ENCODE measurements at places on chromosomes 2 and 18.
A peak's percentile ranks its signal among the peaks of the same experiment; 100 is the strongest.

- DNase-seq, result no peak
Measured at GRCh38 chr2:188291142-188291616, 495 bp upstream of the GULP1 start.

GRCh38 chr2:208315081-208315788, 49.2 kb downstream of the PIKFYVE start:
- no peak for DNase-seq

GRCh38 chr18:36706134-36706881, 122.5 kb downstream of the TPGS2 start:
- no peak for DNase-seq

GRCh38 chr2:182605166-182605565, 110.9 kb upstream of the DNAJC10 start:
- DNase-seq, result no peak

GRCh38 chr2:46520130-46520711, 40.9 kb downstream of the TMEM247 start:
- DNase-seq, result no peak

GRCh38 chr2:96489261-96489660, 15.9 kb downstream of the NEURL3 start:
- no peak for DNase-seq

- DNase-seq, result no peak
Measured at GRCh38 chr2:209305746-209306196, 118.1 kb upstream of the MAP2 start.

GRCh38 chr2:149422337-149422990, 92.1 kb downstream of the LYPD6 start:
- DNase-seq, result no peak

DNA sequence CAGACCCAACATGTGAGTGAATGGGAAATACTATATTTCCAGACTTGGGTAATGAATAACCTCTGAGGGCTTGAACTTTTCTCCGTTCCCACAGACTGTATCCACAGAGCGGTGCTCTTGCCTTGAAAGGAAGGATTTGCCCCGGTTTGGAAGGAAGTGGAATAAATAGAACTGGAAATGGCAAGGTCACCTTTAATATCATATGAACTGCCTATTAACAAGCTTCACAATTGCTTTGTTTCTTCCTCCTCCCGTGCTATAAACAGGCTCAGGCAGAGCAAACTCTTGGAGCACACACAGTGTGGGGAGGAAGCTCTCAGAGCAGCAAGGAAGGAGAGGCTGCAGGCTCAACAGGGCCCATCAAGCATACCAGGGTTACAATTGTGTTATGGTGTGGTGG, 28.5 kb upstream of the DARS1 start:
- no peak for DNase-seq

- DNase-seq, result no peak
Measured at GRCh38 chr18:62321201-62321600, 3.9 kb upstream of the TNFRSF11A start.

DNA sequence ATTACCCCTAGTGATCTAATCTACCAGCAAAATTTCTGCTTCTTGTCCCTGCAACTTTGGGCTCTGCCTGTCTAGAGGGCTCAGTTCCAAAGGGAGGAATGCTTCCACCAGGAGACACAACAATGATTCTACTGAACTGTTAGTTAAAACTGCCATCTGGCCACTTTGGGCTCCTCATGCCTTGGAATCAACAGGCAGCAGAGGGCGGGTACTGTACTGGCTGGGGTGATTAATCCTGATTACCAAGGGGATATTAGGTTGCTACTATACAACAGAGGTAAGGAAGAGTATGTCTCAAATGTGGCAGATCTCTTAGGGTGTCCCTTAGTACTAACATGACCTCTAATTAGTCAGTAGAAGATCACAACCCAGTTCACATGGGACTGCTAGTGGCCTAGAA, 21.4 kb downstream of the HADHA start:
- DNase-seq, result no peak

DNA sequence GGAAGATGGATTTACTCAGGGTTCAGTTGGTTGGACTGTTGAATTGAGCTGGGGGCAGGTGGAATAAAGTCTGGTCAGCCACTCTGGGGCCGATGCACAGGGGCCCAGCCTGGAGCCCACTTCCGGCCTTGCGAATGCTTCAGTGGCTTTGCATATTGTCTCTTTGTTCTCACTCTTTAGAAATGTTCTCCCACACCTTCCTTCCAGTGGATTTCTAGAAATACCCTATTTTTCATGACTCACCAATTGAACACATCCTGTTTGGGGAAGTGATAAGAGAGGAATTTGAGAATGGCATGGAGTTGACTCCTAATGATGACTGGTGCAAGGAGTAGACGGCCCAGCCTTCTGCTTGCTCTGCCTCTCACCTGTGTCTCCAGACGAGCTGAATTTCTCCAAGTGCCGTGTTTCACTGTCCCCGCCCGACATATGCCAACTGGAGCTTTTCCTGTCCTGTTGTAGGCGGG, 28.1 kb downstream of the ASAP2 start:
- DNase-seq, result no peak

DNA sequence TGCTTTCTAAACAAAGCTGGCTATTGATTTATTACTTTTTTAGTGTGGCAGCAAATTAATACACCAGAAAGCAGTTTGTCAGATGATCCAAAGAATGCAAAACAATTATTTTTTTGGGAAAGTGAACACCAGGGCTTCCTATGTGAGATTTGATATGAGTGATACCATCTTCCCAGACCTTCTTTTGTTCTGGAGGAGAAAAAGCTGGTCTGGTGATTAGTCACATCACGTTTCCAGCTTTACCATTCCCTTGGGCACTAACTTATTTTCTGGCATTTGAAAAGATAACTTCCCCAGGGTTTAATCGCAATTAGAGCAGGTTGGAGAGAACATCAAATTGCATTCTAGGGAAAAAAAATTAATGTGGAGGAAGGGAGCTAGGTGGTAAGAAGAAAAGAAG, 182.9 kb upstream of the TANK start:
- no peak for DNase-seq

DNA sequence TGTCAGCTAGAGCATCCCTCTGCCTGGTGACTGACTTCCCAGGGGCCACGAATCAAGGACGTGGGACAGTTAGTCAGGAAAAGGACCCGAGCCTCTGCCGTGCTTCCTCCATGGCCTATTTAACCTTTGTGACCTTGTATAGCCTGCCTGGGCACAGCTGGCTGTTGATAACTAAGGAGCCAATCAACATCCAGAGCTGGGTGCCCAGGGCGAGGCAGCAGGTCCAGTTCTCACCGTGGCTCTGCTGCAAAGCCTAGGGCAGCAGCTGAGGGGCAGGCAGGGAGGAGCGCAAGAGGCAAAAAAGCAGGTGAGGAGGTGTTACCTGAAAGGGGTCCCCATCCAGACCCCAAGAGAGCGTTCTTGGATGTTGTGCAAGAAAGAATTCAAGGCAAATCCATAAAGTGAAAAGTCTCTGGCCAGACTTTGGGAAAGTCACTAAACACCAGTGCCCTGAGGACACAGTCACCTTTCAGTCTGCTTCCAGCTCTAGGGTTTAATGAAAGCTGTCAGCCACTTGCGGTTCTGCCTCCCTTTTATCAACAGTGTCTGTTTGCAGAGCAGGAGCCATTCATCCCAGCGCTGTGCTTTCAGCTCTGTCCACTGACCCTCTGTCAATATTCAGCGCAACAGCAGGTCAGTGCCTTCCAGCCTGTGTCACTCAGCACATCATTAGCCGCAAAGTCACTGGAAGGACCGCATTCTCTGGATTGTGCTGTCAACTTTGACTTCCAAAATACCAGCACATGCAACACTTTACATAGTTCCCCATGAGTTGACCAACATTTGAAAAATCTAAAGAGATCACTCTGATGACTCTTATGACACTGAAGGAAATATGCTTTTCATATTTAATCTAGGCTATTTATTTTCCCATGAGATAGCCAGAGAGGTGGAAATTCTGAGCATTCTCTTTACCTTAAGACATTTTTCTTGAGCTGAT, 38.6 kb upstream of the ASAP2 start:
- no peak for DNase-seq

GRCh38 chr2:212005085-212005671, 533.4 kb downstream of the ERBB4 start:
- no peak for DNase-seq

DNA sequence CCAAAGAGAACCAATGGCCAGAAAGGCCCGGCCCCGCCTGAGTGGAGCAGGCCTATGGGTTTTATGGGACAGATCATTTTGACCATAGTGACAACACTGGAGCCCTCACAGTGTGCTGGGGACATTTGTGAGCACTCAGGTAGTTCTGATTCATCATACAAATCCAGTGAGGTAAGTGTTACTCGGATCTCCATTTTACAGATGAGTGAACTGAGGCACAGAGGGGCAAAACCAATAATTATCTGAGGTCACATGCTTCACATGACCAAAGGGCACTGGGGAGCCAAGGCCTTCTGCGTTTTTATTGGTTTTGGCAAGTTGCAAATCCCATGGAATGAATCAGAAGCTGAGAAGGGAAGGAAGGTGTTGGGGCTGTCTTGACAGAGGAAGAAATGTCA, 111.5 kb upstream of the MGAT5 start:
- no peak for DNase-seq

DNA sequence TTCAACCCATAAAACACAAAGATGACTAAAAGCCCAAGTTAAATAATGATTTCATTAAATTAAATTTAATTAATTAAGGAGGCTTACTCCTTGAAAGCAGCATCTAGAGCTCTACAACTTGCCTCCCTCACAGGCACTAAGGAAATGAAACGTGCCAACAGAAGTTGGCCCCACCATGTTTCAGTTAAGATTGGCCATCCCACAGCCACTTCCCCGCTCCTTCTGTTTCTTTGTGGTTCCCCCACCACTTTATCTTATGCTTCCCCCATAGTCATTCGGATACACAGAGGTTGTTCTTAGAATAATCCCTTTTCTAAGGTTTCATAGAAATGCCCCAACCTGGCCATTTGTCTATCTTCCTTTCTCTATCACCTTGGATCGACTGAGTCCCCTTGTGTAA, 101.6 kb upstream of the RIOK3 start:
- no peak for DNase-seq

GRCh38 chr18:61954096-61954746, 61.4 kb upstream of the RNF152 start:
- DNase-seq, result no peak

DNA sequence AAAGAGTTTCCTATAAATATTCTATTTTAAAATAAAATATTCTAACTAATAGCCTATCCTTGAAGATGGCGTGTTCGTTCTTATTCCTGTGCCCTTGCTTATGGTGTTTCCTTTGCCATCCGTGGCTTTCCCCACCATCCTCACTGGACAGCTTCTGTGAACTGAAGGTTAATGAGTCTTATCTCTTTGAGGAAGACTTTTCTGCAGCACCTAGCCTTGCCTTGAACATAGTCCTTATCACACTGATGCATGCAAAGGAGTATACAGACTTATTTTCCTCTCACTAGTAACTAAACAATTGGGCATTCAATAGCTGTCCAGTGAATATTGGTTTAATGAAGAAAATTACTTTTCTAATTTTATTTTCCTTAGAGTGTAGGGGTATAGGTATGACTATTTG, 88.1 kb downstream of the GULP1 start:
- DNase-seq, result no peak

DNA sequence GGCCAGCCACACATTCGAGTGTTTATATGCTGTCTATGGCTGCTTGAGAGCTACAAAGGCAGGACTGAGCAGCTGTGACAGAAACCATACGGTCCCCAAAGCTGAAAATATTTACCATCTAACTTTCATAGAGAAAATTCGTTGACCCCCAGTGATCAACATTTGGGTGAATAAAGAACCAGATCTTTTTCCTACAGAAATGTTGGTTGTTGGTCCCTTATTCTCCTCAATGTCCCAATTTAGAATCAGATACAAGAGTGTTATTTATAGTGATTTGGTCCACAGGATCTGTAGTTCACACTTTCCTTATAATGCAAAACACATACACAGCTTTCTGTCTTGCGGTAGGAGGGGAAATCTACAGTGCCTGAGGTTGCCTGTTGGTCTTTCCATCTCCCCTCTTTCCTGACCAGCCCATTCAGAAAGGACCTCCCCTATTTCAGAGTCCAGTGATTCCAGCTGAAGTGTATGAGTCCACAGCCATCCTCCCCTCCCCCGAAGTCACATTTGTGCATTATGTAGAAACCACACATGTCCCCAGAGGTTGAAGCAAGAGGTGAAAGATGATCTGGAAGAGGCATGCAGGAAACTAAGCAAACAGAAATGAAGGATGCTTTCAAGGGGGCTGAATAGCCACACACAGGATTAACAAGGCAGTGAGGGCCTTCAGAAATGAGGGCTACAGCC, 61.9 kb downstream of the SPRED2 start:
- no peak for DNase-seq

DNA sequence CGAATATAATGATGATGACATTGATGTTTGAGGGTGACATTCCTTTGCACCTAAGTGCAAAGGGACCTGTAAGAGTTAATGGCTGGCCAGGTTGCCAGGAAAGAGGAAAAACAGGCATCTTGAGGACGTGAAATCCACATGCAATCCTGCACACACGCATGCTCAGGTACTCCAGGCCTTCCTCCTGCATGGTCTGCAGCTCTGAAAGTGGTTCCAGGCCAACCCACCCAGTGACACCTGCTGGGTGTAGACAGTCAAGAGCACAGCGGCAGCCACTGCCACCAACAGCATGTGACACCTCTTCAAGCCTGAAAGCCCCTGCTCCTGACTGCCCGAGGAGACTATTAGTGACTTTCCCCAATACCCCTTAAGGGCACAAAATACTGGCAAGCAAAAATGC, 101.6 kb downstream of the PIEZO2 start:
- DNase-seq, result no peak

- DNase-seq, result no peak
Measured at GRCh38 chr2:9154061-9154460, 52.6 kb upstream of the ASAP2 start.

GRCh38 chr18:67705748-67706147, 189.2 kb upstream of the DSEL start:
- DNase-seq, result no peak

DNA sequence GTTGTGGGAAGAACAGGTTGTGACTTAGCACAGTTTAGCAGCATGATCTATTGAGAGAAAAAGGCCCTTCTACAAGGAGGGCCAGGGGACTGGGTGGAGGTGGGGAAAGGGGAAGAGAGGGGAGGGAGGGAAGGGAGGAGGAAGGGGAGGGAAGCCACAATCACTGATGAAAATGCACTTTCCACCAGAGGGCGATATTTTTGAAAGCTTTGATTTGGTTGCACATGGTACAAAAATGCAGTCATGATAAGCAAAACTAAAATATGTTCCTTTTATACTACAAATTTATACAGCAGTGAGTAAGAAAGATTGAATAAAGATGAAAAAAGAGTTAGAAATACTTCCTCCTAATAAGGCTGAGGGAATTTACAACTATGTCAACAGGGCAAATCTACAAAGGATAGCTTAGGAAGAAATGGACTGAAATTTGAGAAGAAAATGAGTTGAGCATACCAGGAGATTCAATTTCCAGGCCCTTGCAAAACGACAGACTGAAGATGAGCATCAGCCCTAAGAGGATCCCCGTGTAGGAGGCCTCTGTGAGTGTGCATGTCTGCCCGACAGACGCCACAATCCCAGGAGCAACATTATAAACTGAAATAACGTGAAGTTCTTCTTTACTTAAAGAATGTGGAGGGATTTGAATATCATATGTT, 17.2 kb downstream of the SH3YL1 start:
- DNase-seq, result peak; percentile 50

All from HL-60 (cell line).